ENCODE measurements at places on chromosomes 11 and 22.

DNA sequence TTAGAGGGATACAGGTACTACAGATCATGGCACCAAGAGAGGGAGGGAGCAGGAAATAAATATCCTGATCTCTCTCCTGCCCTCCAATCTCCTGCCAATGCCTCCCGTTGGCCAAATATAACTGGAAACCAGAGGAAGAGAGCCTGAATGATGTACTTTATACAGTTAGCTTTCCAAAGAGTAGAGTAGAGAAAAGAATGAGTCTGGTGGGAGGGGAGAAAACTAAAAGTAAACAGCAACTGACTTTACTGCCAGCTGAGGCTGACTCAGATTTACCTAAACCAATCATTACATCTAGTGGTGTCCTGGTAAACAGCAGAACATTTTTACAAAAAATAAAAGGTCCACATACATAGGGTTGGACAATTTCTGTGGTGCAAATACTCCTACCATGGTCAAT, 5.1 kb downstream of the MPZL3 start:
- no peak for ATAC-seq

GRCh38 chr11:1308743-1309497, 512 bp downstream of the TOLLIP start:
- ATAC-seq: peak; percentile 70

- ATAC-seq: peak; percentile 31
Observed at GRCh38 chr11:74147199-74147929, 23.4 kb downstream of the C2CD3 start.

GRCh38 chr11:70860888-70861287, 391.5 kb downstream of the SHANK2 start:
- ATAC-seq: no peak

DNA sequence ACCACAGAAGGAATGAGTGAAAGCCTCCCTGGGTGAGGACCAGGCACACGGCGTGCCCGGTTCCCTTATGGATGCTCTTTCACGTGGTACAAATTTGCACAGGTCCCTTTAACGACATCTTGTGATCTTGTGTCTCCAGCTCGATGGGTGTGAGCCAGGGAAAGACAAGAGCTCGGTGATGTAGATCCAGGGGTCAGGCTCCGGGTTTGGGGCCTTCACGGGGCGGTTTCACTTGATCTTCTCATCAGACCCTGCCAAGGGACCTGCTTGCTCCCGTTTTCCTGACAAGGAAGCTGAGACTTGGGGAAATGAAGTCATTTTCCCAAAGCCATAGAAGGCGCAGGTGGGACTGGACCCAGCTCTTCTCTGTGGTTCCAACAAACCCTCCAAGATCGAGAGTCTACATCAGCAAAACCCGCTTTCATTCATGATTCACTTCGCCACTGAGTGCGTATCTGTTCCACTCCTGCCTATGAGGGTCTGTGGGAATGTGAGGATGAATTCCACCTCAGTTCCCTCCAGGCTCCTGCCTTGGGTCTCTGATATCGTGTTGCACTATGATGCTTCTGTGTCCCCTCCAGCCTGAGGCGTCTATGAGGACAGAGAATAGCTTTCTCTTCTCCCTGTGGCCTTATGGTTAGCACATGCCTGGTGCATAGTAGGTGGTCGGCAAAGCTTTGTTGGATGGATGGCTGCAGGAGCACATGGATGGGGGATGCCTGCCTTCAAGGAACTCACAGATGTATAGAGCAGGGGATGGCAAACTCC, 45.0 kb upstream of the ANO1 start:
- no peak for ATAC-seq

- peak; percentile 83 for ATAC-seq
Observed at GRCh38 chr11:96306933-96307775, 35.8 kb downstream of the MAML2 start.

DNA sequence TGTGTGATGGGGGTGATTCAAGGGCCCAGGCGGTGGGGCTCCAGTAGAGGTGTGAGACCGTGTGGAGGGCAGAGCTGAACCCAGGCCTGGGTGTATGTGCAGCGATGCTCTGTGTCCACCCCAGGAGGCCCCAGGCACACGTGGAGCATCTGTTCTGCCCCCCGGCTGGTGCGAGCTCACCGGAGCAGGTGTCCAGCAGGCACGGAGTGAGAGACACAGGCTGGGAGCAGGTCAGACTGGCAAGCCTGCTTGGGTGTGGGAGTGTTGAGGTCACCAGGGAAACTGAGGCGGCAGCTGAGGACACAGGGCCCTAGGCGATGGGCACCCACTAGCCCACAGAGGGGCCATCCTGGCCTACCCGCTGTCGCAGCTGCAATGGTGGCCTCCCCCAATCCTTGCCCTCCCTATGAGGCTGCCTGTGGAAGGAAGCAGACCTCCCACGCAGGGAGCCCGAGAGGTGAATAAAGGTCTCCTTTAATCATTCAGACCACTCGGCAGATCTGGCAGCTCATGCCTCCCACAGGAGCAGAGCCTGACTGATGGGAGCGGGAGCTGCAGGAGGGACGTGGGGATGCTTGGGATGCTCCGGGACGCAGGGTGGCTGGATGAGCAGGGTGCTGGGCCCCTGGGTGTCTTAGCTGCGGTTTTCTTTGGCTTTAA, 1165.1 kb downstream of the BRD1 start:
- no peak for ATAC-seq

GRCh38 chr11:76602431-76602861, 68.1 kb downstream of the LRRC32 start:
- peak; percentile 65 for ATAC-seq

GRCh38 chr11:129973068-129973467, 29.6 kb downstream of the PRDM10 start:
- no peak for ATAC-seq

DNA sequence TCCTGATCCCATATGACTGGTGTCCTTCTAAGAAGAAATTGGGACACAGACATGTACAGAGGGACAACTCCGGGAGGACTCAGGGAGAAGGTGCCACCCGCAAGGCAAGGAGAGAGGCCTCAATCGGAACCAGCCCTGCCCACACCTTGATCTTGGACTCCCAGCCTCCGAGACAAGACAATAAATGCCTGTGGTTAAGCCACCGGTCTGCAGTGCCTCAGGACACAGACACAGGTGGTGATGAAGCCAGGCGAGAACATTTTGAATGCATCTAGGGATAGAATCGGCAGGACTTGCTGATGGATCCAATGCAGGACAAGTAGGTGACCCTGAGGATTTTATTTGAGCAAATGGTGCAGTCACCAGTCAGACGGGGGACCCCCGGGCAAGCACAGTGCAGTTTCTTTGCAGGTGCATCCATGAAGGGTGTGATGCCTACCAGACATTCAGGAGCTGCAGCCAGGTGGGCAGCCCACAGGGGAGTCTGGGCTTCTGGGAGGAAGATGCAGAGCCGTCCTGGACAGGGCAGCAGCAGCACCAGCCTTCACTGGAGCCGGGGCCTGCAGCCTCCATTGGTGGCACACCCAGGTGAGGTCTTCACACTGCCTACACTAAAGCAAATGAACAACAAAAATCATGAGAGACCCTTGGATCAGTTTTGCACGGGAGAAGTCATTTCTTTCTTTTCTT, 20.2 kb upstream of the SEPTIN5 start:
- no peak for ATAC-seq

- no peak for ATAC-seq
Observed at GRCh38 chr22:19292458-19293230, 1.1 kb upstream of the CLTCL1 start.

DNA sequence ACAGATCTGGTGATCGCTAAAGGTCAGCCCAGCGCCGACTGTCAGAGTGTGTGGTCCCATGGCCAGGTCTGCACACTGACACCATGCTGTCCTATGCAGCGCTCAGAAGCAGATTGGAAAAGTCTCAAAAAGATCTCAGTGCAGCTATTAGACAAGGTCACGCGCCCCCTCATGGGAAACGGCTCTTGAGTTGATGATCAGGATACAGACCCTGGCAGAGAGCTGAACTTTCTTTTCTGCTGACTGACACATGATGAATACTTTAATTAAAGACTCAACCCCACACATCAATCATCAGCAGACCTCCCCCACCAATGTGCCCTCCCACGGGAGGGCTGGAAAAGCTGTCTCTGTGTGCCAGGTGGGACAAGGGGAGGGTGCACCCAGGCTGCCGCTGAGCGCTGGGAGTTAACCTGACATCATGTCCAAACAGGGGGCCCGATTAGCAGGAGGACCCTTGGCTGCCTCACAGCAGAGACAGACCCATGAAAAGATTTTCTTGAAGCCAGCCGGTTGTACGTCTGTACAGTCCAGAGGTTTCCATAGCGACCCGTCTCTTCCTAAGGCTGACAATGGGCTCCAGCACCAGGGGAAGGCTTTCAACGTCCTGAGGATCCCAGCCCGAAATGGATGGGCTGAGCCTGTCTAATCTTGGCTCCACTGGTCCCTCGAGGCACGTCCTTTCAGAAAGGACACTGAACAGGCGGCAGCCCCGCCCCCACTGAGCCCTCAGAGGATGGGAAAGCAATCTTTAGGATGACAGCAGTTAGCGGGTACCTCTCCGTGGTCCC, 26.9 kb downstream of the RASD2 start:
- no peak for ATAC-seq

DNA sequence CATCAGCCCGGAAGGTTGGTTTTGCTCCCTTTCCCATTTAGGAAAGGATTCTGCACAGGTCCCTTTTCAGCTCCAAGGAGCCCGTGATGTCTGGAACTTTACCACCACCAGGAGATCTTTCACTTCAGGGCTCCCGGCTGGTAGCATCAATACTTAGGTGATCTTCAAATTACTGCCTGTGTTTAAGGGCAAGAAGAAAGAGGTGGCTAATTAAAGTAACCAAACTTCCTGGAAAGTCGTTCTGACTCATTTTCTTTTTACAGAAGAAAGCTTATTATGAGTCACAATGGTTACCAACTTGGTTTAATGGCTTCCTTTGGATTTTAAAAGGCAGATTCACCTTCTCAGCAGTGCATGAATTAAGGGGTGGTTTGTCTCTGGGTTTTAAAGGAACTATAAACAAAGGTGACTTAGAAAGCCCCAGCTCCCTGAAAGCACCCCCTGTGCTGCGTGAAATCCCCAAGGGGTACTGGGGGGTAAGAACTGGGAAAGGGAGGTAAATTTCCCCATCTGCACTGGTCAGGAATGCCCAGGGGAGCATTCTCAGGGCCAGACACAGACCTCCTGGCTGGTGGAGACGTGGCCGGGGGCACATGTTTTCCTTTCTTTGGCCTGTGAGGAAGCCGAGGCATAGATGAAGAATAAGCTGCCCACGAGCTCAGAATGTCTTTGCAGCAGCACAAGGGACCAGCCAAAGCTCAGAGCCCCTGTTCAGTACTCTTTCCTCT, 8.8 kb downstream of the POU2F3 start:
- ATAC-seq: peak; percentile 44

- ATAC-seq: no peak
Observed at GRCh38 chr11:130615561-130615960, 167.1 kb downstream of the ADAMTS15 start.

GRCh38 chr22:26134654-26135330, 34.5 kb upstream of the SEZ6L start:
- no peak for ATAC-seq

DNA sequence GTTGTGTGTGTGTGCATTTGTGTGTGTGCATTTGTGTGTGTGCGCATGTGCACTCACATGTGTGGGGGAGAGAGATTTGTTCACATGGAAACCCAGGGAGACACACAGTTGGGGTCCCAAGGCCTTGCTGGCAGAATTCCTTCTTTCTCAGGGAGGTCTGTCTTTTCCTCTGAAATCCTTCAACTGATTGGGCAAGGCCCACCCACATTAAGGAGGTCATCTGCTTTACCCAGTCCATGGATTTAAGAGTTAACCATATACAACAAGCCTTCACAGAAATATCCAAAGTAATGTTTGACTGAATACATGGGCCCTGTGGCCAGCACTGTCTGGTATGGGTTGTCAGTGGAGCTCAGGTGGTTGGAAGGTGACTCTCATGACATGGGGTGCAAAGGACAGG, 641.4 kb downstream of the BRD1 start:
- no peak for ATAC-seq

DNA sequence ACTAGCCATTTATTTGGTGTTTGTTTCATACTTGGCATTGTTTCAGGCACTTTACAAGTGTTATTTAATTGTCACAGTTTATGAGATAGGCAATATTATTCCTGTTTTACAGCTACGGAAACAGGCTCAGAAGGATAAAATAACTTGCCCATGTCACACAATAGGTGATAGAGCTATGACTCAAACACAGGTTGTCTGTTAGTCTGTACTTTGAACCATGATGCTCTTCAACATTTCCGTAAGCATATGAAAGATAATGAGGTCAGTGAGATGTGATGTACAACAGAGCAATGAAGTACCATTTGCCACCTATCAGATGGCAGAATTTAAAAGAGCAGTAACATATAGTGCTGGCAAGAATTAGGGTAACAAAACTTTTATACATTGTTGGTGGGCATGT, 15.3 kb downstream of the TUG1 start:
- no peak for ATAC-seq

- no peak for ATAC-seq
Observed at GRCh38 chr11:76684516-76684915, 14.0 kb upstream of the LRRC32 start.

DNA sequence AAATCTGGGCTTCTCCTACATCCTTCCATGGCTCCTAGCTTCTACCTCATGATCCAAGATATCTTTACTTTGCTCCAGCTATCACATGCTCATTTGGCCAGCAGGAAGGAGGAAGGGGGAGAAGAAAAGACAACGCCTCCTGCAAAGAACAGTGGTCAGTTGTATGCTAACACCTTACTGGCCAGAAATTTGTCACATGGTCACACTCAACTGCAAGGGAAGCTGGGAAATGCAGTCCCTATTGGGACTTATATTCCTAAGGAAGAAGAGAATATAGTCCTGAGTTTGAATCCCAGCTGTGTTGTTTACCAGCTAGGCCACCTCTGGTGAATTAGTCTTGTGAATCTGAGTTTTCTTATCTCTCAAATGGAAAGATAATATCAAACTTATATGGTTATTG, 272.0 kb downstream of the BLID start:
- no peak for ATAC-seq

DNA sequence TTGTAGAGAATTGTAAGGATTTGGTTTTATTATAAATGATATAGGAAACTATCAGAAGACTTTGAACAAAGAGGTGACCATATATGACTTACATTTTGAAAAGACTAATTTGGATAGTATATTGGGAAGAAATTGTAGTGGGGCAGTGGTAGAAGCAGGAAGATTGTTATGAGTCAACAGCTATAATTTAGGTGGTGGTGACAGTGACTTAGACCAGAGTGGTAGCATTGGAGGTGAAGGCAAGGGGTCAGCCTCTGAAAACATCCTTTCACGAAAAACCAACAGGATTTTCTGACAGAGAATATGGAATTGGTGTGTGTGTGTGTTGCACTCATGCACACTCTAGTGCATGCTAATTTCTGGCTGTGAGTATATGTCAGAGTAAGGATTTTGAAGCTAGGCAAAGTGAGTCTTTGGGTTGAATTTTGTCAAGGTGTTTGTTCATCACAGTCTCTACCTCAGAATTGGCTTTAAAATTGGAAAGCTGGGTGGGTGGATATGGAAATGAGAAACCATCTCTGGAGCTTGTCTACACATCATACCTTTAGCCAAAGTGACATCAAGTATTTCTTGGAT, 8.2 kb upstream of the HBE1 start:
- no peak for ATAC-seq

- no peak for ATAC-seq
Observed at GRCh38 chr11:117419482-117420142, 92.0 kb downstream of the CEP164 start.

GRCh38 chr11:76752321-76753143, 30.6 kb upstream of the TSKU start:
- ATAC-seq: peak; percentile 78

All from SK-N-SH treated with all-trans-retinoic acid at 6 μM for 48 hours (cell line).